Brain (organoid and tissue), 16 donors: ENCODE measurements at places on chromosomes 11 and 22. TPM values are rescaled to one million over a fixed set of nuclear protein-coding genes. Genes with fewer than 3 reads are reported as not detected.

Gene APOL5
- polyA plus RNA-seq, result not detected

Gene GSTT2B
- polyA plus RNA-seq, result 1.6 TPM

Gene GPHA2
- polyA plus RNA-seq, result not detected

Gene MUC5AC
- not detected for polyA plus RNA-seq

Gene BIRC3
- 0.17 TPM for polyA plus RNA-seq

Gene TESMIN
- 12.9 TPM for polyA plus RNA-seq

Gene PTDSS2
- 20.6 TPM for polyA plus RNA-seq

Gene CST6
- not detected for polyA plus RNA-seq

Gene SMIM35
- polyA plus RNA-seq, result 1.1 TPM

Gene UPK3A
- polyA plus RNA-seq, result 13.6 TPM

Gene PKP3
- polyA plus RNA-seq, result 0.32 TPM

Gene AMOTL1
- 65.6 TPM for polyA plus RNA-seq

Gene OVCH2
- not detected for polyA plus RNA-seq

Gene GGT5
- polyA plus RNA-seq, result 45.0 TPM
